Stimulated activated CD8-positive, alpha-beta memory T cell treated with anti-CD3 and anti-CD28 coated beads, Interleukin-4, amount 100 ng/mL, for 4 hours (primary cell): ENCODE measurements at places on chromosomes 4 and X.

- DNase-seq = no peak
These were observed 10.9 kb upstream of the TBC1D14 start for GRCh38 chr4:6898763-6899162.

- no peak for DNase-seq
These were observed 19.4 kb downstream of the LGI2 start for GRCh38 chr4:25011135-25011866.

GRCh38 chr4:41124916-41125548 is 89.3 kb downstream of the APBB2 start:
- no peak for DNase-seq

DNA sequence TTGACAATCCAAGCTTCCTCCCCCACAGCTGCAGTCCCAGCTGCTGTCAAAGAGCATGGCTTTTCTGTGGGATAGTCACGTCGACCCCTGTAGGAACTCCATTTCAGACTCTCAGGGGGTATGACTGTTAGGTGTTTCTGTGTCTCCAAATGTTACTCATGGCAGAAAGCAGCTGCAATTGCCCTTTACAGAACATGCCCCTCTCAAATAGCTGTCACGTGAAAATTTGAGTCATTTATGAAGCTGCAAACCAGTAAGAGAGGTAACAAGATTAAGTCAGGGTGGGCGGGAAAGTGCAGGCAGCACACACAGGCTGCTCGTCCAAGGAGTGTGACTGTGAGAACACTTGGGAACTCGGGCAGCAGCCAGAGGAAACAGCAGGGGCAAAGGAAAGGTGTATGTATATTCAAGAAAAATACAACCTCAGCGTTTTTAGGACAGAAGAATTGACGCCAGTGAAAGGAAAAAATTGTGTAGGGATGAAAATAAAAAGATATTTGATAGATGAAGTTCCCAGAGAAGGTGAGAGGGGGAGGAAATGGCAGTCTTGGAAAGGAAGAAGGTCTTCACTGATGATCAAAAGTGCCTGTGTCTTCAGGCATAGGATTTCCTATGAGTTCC is 66.5 kb upstream of the TMEM184C start:
- DNase-seq = no peak

DNA sequence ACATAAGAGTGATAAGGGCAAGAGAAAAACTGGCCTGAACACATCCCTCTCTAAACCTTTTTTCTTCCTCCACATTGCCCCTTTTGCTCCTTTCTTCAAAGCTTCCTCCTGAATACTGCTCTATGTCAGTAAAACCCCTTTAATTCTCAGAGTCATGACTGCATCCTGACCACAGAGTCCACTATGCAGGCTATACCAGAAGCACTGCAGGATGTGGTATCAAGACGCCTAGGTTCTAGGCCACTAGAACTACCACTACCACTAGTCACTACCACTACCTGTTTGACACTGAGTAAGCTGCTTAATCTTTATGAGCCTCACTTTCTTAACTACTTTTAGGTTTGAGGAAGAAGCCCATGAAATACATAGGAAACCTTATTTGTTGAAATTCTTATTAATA is 38.7 kb downstream of the ARHGEF9 start:
- no peak for DNase-seq
